ENCODE measurements at places on chromosomes 1 and 21.

GRCh38 chr1:33736496-33736895 lies 127.4 kb upstream of the HMGB4 start:
- DNase-seq, result no peak

DNA sequence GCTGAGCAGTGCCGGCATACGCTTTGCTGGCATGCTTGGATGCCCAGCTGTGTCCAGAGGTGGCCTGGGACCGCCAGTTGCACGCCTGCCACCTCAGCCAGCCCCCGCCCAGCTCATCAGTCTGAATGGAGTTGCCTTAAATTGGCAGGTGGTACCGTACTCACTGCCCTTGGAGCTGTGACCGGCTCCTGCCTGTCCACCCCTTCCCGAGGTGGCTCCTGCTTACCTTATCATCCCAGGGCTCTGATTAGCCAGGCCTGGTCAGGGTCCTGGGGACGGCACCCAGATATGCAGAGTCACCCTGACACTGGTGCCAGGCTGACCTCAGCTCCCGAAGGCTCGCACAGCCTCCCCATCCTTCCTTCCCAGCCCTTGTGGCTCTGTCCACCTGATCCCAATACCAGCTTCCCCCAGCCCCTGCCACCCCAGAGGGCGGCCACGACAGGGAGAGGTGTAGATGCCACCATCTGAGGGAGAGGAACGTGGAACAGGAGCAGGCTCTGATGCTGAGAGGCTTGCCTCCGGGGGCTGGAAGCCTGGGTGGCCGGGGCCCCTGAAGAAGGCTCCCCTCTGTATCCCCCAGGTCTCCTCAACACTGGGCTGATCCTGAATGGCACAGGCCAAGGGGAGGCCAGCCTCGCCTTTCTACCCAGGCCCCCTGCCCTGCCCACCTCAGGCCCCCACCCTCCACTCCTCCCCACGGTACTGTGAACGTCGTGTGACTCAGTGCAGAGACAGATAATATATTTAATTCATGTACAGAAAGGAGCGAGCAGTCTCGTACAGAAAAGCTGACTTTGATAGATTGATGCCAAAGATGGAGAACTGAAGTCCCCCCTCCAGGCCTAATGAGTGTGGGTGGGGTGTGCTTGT lies 27.8 kb downstream of the CDK18 start:
- no peak for DNase-seq

GRCh38 chr1:4792565-4792964 lies 138.2 kb downstream of the AJAP1 start:
- no peak for DNase-seq

DNA sequence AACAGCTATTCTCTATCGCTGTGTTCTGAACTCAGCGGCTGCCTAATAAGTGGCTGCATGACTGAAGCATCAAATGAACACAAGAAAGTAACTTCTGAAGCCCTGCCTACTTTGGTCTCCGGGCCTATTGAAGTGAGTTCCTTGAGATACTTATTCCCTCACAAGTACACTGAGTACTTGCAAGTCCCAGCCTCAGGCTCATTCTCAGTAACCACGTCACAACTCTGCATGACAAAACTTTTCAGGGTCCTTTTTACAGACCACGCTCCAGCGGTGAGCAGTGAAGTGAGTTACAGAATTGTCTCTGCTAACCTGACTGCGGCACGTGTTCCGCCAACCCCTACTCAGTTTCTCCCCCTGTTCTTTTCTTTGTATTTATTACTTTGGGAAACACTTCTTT lies 1342.7 kb upstream of the ADGRL4 start:
- DNase-seq, result no peak

DNA sequence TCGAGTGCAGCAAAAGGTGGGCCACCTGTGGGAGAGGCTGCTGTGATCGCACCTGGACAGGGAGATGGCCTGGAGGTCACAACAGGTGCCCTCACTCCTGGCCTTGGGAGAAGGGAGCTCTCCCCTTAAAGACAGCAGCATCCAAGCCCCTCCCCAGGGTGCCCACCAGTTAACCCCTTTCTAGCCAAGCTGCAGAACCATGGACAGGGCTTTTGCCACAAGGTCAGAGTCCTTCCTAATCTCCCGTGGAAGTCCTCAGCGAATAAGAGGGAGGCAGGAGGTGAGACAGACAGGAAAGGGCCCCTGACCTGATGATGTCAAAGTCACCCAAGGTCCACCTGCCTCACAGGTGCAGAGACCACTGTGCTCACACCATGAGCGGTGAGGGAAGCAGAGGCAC lies 1.7 kb downstream of the CNTN2 start:
- no peak for DNase-seq

DNA sequence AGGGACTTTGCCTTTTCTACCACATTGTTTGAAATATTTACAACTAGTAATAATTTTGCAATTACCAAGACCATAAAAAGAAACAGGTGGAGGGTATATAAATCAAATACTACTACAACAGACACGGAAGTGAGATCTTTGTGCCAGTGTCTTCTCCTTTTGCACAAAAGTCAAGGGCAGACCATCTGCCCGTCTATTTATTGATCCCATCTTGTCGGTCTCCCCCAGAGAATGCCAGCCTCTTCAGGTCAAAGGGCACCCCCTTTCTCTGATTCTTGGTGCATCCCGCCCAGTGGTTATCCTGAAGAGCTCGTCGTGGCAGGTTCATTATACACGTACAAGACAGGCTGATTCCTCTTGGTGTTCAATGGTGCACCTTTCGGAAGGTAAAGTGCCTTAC lies 4.8 kb upstream of the PDE9A start:
- no peak for DNase-seq

DNA sequence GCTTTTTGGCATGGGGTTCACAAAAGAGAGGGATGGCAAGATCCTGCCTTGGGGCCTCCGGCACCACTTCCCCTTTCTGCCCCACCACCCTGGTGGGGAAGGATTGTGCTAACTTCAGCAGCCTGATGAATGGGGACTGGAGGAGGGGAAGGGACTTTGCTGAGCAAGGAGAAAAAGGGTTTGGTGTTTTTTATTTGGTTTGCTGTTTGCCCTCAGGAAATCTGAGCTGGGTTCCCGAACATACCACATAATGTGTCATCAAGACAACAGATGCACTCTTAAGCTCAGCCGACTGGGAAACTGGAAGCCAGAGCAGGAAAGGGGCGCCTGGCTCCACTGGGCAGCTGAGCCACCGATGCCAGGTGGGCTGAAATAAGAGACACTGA lies 19.8 kb downstream of the OLFML2B start:
- DNase-seq, result peak; percentile 80

DNA sequence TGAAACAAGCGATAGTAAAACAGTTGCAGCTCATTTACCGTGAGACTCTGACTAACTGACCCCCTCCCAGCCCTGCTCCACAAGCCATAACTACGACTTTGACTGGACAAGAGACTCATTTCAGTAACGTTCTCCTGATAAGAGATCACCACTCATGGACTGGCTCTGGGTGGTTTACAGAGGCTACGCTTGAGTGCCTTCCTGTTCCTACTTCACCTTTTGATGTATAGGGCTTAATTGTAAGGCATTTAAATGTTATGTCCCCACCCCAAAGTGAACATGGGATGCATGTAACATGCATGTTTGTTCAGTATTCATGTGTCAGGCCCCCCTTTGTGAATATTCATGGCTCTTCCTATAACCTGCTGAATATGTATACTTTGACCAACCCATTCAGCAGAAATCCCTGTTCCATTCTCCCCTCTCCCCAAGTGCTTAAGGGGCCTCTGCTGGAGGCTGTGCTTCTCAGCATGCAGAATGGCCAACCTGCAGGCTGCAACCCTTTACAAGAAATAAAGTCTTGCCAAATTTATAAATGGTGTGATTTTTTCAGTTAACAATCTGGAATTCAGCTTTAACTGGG lies 50.7 kb upstream of the SPOCD1 start:
- DNase-seq, result no peak

DNA sequence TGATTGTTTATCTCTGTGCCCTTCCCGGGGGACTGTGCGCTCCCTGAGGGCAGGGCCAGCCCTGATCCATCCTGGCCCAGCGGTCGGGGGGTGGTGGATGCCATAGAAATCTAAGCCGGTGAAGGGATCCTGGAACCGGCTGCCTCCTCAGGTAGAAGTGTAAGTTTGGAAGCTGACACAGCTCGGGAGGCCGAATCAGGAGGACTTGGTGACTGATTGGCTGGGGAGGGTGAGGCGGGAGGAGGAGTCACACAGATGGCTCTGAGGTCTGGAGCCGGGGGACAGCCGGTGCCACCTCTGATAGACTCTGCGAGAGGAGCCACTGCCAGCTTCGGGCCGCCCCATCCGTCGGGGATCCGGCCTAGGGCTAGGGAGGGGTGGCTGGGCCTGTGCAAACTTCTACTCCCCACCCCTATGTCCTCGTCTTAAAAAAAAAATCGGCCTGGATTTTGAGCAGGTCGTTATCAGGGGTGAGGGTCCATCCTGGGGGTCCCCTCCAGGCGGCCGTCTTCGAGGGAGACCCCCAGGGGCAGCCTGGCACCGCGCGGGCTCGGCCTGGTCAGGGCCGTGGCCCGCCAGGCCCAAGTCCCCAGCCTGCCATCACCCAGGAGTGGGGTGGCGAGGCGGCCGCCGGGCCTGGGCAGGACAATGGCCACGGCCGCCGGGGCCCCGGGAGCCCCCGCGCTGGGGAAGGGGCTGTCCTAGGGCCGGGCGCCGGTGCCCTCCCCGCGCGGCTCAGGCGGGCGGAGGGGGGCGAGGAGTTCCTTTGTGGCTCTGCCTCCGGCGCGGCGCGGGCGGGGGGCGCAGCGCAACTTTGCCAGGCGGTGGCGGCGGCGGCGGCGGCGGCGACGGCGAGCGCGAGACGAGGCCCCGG lies 708 bp upstream of the ZNF362 start:
- DNase-seq, result peak; percentile 44

- DNase-seq, result no peak
Observed at GRCh38 chr1:109641861-109642260, 14.0 kb upstream of the GSTM4 start.

DNA sequence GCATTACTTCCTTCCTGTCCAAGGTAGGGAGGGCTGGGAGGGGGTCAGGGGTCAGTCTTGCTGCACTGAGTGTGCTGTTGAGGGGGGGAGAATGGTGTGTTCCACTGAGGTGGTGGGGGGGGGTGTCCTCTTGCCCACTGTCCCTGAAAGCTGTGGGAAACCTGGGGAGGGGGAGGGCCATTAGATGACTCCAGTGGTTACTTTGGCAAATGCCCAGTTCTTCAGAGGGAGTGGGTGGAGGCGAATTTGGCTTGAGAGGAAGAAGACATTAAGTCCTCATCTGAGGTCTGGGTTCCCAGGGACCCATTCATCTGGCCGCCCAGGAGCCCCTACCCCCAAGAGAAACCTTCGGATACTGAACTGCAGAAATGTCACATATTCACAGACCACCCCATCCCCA lies 36.2 kb downstream of the MEF2D start:
- DNase-seq, result no peak

GRCh38 chr1:51649593-51650091 lies 32.8 kb downstream of the OSBPL9 start:
- DNase-seq, result no peak

GRCh38 chr1:184300446-184300845 lies 86.4 kb upstream of the C1orf21 start:
- peak; percentile 23 for DNase-seq

GRCh38 chr1:200528858-200529606 lies 91.5 kb downstream of the KIF14 start:
- no peak for DNase-seq

DNA sequence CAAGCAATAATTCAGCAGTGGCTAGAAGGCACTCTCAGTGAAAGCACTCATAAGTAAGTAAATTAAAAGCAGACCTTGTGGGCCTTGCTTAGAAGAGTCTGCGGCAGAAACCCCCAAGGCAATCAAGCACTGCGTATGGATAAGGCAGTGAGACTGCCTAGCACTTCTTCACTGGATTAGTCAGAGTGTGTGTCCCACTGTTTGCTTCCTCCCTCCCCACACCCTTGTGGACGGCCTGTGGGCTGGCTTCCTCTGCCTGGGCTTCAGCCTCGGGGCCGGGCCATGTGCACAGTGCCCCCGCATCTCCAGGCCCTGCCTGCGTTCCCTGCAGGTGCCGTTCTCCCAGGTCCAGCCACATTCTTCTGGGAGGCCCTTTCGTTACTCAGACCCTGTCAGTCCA lies 23.8 kb downstream of the AGT start:
- DNase-seq, result peak; percentile 45

DNA sequence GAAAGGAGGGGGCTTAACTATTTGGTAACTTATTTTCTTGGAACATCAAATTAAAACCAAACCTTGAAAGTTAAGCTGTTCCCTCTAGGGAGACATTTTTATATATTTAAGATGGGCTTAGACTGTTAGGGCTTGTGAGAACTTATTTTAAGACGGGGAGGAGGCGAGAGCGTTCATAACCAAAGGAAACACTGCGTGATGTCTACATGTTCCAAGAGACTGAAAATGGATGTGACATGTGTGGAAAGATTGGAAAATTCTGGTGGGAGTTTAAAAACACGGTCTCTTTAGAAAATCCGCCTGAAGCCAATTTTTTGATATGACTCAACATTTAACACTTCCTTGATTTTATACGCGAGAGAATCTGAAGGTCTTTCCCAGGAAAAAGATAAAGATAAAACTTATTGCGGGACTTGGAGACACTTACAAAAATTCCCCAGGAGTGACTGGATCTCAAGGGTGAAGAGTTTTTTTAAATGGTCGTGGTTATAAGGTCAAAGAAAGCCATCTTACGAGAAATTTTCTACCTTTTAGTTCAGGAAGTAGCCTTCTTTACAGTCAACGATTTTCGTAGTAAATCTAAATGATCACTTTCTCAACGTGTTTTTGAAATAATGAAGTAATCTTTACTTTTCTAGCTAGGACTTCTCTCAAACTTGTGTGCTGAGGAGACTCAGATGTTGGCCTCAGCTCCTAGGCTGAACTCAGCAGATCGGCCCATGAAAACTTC lies 828 bp downstream of the PNRC2 start:
- peak; percentile 21 for DNase-seq

- no peak for DNase-seq
Observed at GRCh38 chr1:89810302-89810701, 10.5 kb upstream of the LRRC8D start.

- DNase-seq, result peak; percentile 60
Observed at GRCh38 chr1:24391882-24392603, 21.5 kb downstream of the STPG1 start.

GRCh38 chr1:173420330-173420806 lies 56.8 kb upstream of the PRDX6 start:
- peak; percentile 79 for DNase-seq

GRCh38 chr1:58695206-58695605 lies 4.7 kb downstream of the MYSM1 start:
- no peak for DNase-seq

GRCh38 chr1:189185097-189185496 lies 1292.6 kb downstream of the BRINP3 start:
- DNase-seq, result peak; percentile 21

GRCh38 chr1:180181048-180181447 lies 26.4 kb downstream of the QSOX1 start:
- no peak for DNase-seq

DNA sequence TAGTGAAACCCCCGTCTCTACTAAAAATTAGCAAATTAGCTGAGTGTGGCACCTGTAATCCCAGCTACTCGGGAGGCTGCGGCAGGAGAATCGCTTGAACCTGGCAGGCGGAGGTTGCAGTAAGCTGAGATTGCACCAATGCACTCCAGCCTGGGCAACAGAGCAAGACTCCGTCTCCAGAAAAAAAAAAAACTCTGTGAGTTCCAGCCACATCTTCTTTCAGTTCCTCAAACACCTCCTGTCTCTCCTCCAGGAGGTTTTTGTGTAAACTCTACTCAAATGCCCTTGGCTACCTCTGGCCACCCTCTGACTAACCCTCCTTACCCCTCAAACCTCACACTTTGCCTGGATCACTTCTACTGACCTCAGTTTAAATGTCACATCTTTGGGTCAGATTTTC lies 38.1 kb downstream of the RCSD1 start:
- DNase-seq, result no peak

GRCh38 chr1:56773341-56774066 lies 45.7 kb downstream of the FYB2 start:
- no peak for DNase-seq

GRCh38 chr1:222048094-222048595 lies 306.3 kb upstream of the DUSP10 start:
- DNase-seq, result peak; percentile 88
